Body of pancreas (tissue), 4 donors: ENCODE measurements at places on chromosomes 16 and 17. TPM values are rescaled to one million over a fixed set of nuclear protein-coding genes. Genes with fewer than 3 reads are reported as not detected.

DNA sequence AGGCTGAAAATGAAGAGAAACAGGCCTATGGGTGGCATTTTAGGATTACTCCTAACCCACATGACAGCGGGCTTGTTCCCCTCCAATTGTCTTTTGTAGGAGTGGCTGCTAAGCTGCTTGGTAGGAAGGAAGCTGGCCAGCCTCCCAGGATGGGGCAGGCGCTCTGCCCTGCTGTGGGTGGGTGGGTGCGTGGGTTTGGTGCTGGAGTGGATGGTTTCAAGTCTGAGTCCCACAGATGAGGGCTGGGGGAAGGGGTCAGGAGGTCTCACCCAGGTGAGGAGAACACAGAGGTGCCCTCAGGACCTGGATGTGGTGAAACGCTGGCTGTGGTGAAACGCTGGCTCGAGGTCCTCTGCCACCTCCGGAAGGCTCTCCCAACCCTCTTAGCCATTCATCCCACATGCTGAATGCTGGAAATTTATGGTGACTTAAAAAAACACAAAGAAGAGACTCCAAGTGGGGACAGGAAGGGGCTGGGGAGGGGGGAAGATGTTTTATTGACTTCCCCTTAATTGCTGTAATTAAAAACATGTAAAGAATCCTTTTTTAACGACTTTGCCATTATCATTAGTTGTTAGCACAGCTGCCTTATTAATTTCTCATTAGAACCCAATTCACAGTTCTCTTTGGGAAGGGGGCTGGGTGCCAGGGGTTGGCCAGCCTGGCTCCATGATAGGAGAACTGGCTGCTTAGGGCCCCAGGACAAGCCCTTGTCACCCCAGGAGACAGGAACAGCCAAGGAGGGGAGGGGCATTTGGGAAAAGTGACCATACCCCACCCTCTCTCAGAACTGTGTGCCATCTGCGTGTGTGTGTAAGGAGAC is 153.5 kb upstream of the CDC42EP4 start:
- peaks cover 3% of the 10 kb centered on the region for H3K27me3 ChIP-seq
- H3K4me1 ChIP-seq = no peaks in the 10 kb centered on the region
- H3K4me3 ChIP-seq = no peak overlapping the region
- H3K27ac ChIP-seq = no peak overlapping the region
- no peak for DNase-seq

- no peak overlapping the region for H3K4me3 ChIP-seq
- no peaks in the 10 kb centered on the region for H3K27me3 ChIP-seq
- H3K27ac ChIP-seq = peak overlapping the region; percentile 16
- no peaks in the 10 kb centered on the region for H3K36me3 ChIP-seq
Observed at GRCh38 chr17:46264456-46265198, 30.3 kb upstream of the LRRC37A start.

GRCh38 chr17:673200-673681 is 41.4 kb downstream of the VPS53 start:
- no peak overlapping the region for H3K4me3 ChIP-seq
- H3K36me3 ChIP-seq = peaks cover 4% of the 10 kb centered on the region
- H3K27ac ChIP-seq = no peak overlapping the region
- DNase-seq = no peak
- H3K4me1 ChIP-seq = no peaks in the 10 kb centered on the region
- no peaks in the 10 kb centered on the region for H3K27me3 ChIP-seq

DNA sequence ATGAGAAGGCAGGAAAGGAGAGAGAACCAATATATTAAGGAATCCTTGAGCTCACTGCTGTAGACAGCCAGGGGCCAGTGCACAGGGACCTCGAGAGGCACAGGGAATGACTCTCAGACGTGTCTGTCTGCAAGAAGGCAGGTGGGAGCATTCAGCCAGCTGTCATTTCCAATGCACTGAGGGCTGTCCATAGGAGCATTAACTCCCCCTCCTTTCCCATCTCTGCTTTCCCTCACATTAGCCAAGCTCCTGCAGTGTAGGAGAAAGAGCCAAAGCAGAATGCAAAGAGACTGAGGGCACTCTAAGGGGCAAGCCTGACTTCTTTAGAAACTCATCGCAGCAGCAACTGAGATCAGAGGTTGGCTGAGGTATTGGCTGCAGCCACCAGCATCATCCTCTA is 218.3 kb downstream of the CDH13 start:
- no peak overlapping the region for H3K27ac ChIP-seq
- no peaks in the 10 kb centered on the region for H3K27me3 ChIP-seq
- no peaks in the 10 kb centered on the region for H3K36me3 ChIP-seq
- DNase-seq = no peak

DNA sequence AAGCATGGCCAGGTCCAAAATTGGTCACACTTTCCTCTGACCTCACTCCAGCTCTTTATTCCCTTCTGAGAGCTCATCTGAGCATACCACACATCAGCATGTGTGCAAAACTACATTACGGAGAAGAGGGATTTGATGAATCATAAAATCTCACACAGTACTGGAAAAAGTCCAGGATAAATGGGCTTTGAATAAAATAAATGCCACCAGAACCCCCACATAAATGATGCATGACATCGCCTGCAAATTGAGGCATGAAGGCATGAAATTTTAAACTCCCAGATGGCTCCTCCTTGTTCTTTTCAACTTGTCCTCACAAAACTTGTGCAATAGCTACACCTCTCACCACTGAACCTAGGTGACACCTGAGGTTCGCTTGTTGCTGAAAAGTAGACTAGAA is 439.5 kb downstream of the CA10 start:
- no peak overlapping the region for H3K4me3 ChIP-seq
- no peaks in the 10 kb centered on the region for H3K4me1 ChIP-seq
- H3K27ac ChIP-seq = no peak overlapping the region
- H3K36me3 ChIP-seq = no peaks in the 10 kb centered on the region
- no peaks in the 10 kb centered on the region for H3K27me3 ChIP-seq

- H3K4me3 ChIP-seq = no peak overlapping the region
- H3K4me1 ChIP-seq = no peaks in the 10 kb centered on the region
- H3K36me3 ChIP-seq = no peaks in the 10 kb centered on the region
- no peaks in the 10 kb centered on the region for H3K27me3 ChIP-seq
- DNase-seq = no peak
Observed at GRCh38 chr17:62761884-62762283, 46.2 kb downstream of the MARCHF10 start.

- H3K27ac ChIP-seq = no peak overlapping the region
- DNase-seq = no peak
- no peak overlapping the region for H3K4me3 ChIP-seq
- no peaks in the 10 kb centered on the region for H3K36me3 ChIP-seq
- H3K4me1 ChIP-seq = no peaks in the 10 kb centered on the region
Observed at GRCh38 chr17:4195306-4195705, 52.3 kb downstream of the CYB5D2 start.

DNA sequence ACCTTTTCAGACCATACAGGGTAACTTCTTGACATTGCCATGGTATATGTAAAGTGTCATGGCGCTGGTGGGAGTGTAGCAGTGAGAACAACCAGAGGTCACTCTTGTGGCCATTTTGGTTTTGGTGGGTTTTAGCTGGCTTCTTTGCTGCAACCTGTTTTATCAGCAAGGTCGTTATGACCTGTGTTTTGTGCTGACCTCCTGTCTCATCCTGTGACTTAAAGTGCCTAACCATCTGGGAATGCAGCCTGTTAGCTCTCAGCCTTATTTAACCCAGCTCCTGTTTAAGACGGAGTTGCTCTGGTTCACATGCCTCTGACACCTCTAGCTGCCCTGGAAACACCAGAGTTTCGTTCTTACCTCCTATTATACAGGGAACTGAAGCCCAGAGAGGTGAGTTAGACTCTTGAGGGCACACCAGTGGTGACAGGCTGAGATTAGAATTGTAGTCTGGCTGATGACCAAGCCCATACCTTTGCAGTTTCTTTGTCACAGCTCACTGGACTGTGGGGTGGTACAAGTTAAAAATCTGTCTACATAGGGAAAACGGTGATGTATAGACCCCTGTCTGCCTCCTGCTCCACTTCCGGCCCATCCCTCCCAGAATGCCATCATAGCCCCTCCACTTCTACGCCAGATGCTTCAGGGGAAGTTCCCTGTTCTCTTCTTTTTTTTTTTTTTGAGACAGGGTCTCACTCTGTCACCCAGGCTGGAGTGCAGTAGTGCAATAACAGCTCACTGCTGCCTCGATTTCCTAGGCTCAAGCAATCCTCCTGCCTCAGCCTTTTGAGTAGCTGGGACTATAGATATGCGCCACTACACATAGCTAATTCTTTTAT is 21.0 kb downstream of the KSR1 start:
- H3K36me3 ChIP-seq = no peaks in the 10 kb centered on the region
- H3K4me3 ChIP-seq = no peak overlapping the region
- H3K27ac ChIP-seq = no peak overlapping the region
- no peaks in the 10 kb centered on the region for H3K27me3 ChIP-seq
- peaks cover 21% of the 10 kb centered on the region for H3K4me1 ChIP-seq

DNA sequence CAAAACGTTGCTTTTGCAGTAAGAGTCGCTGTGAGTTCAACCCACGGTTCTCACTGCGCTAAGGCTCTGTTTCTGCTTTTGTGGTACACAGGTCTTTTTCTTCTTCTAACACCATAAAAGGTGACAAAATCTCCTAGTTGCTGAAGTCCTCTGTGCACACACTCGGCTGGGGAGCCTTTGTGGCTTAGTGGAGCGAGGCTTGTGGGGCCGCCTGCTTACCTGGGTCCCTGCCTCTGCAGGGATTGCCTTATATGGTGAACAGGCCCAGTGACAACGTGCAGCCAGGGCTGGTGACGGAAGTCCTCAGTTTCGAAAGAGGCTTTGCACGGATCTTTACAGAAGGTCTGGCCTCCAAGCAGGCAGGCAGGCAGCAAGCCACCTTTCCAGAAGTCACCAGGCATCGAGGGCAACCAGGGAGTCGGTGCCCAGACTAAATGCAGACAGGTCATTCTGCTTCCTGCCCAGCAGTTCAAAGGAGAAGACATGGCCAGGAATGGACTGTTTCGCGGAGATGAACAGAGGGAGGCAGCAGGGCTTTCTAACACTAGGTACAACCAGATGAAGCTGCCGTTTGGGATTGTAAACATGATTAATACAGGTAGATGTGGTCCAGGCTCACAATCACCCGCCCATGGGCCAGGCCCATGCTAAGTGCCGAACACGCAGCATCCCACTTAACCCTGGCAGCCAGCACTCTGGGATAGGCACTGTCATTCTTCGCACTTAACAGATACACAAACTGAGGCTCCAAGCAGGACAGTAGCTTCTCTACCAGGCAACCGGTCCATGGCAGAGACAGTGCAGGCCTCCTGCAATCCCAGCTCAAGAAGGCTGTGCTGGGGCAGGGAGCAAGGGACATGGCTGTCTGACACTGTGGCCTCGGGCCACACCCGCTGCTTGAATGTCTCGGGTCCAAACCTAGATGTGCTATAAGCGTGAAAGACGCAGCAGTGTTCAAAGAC is 10.7 kb upstream of the MEAK7 start:
- no peak overlapping the region for H3K4me3 ChIP-seq
- no peaks in the 10 kb centered on the region for H3K36me3 ChIP-seq
- H3K27me3 ChIP-seq = no peaks in the 10 kb centered on the region
- no peak overlapping the region for H3K27ac ChIP-seq
- no peak for DNase-seq
- H3K4me1 ChIP-seq = peaks cover 8% of the 10 kb centered on the region

DNA sequence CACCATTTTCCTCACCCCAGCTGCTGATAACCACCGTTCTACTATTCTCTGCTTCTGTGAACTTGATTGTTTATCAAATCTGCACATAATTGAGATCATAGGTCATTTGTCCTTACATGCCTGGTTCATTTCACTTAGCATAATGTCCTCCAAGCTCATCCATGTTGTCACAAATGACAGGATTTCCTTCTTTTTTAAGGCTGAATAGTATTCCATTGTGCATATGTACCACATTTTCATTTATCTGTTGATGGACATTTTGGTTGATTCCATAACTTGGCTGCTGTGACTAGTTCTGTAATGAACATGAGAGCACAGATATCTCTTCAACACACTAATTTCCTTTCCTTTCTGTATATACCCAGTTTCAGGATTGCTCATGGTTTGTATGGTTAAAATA is 225.3 kb upstream of the TBX2 start:
- no peaks in the 10 kb centered on the region for H3K36me3 ChIP-seq
- no peak overlapping the region for H3K4me3 ChIP-seq
- no peak for DNase-seq
- H3K27me3 ChIP-seq = no peaks in the 10 kb centered on the region
- H3K4me1 ChIP-seq = no peaks in the 10 kb centered on the region

- H3K4me3 ChIP-seq = no peak overlapping the region
- no peaks in the 10 kb centered on the region for H3K4me1 ChIP-seq
- no peaks in the 10 kb centered on the region for H3K36me3 ChIP-seq
- H3K27ac ChIP-seq = no peak overlapping the region
- no peak for DNase-seq
Observed at GRCh38 chr17:54736573-54736972, 164.1 kb upstream of the TOM1L1 start.

DNA sequence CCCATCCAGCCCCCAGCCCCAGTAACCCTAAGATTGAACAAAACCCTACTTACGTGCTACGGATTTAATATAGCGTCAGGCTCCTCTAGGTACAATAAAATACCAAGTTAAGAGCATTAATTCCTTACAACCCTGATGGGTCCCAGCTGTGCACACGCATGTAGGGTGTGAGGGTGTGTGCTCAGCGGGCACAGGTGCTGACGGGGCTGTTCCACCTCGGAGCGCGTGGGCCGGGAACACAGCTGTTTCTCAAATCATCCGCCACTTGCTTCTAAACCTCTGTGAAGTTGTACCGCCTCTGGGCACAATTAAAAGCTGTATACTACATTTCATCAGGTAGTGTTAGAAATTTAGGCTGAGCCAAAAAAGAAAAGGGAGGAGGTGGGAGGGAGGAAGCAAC is 478.6 kb downstream of the MAF start:
- no peaks in the 10 kb centered on the region for H3K36me3 ChIP-seq
- no peaks in the 10 kb centered on the region for H3K4me1 ChIP-seq
- no peak overlapping the region for H3K27ac ChIP-seq
- no peaks in the 10 kb centered on the region for H3K27me3 ChIP-seq
- H3K4me3 ChIP-seq = no peak overlapping the region
- DNase-seq = no peak

GRCh38 chr17:51263006-51263405 is 2.7 kb downstream of the UTP18 start:
- DNase-seq = no peak
- H3K4me3 ChIP-seq = no peak overlapping the region
- no peak overlapping the region for H3K27ac ChIP-seq
- peaks cover 8% of the 10 kb centered on the region for H3K36me3 ChIP-seq

The TPSD1 gene
- 1.6 TPM for total RNA-seq

The BHLHA9 gene
- total RNA-seq = not detected

The RBFOX1 gene
- not detected for total RNA-seq

The DGKE gene
- 7.0 TPM for total RNA-seq

The SLC5A2 gene
- total RNA-seq = 0.26 TPM

The P2RX1 gene
- total RNA-seq = 39.2 TPM
